NCI-H1694 (cell line): ENCODE measurements at places on chromosomes 5 and 9.

DNA sequence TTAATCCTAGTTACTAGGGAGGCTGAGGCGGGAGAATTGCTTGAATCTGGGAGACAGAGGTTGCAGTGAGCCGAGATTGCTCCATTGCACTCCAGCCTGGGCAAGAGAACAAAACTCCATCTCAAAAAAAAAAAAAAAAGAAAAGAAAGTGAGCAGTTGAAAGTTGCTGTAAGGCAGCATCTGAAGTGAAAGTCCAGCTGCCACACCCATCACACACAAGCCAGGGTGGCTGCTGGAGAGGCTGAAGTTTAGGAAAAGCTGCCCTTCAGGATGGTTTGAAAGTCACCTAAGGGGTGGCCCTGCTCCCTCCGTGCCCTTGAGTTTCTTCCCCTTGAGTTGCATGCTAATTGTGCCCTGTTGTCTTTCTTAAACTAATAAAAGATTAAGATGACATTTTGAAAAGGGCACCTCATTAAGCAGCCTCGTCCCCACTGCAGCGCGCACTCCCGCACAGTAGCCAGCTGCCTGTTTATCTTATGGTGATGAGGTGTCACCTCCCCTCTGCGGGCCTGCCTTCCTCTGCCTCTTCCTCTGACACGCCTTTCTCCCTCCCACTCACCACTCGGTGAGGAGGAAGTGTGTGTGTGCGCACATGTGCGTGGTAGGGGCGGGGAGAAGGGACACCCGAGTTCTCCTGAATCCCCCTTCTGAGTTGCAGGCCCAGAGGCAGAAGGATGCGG lies 104.2 kb upstream of the PANK3 start:
- DNase-seq: no peak

GRCh38 chr5:180331647-180331950 lies 21.5 kb downstream of the GFPT2 start:
- no peak for DNase-seq

- DNase-seq: no peak
Measured at GRCh38 chr9:131319486-131319885, 30.0 kb downstream of the PLPP7 start.

- no peak for DNase-seq
Measured at GRCh38 chr5:124574521-124575436, 171.7 kb downstream of the ZNF608 start.

- no peak for DNase-seq
Measured at GRCh38 chr9:71652480-71652879, 115.8 kb downstream of the CEMIP2 start.

GRCh38 chr9:108643731-108644510 lies 211.9 kb downstream of the ACTL7B start:
- no peak for DNase-seq

DNA sequence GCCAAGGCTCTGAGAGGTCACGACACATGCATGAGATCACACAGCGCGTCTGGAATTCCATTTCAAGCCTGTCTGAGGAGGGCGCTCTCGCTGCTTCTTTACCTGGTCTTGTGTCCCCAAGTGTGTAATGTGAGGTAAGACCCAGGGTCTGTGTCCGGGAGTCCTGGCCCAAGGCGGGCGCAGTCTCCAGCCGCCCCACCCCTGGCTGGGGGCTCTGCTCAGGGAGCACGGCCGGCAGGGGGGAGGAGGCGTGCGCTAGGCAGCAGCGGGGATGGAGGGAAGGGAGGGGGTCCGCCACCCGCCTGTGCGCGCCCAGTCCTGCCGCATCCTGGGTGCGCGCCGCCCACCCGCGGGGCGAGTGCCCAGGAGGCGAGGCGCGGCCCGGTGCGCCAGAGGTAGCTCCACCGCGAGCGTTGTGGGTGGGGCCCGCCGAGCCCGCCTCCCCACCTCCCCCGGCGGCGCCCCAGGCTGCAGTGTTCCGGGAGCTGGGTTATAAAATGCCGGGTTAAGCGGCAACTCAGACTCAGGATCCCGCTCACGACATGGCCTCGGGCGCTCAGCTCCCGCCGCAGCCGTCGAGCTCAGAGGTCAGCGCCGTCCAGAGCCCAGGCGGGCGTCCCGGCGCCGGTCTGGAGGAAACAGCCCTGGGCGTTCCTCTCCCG lies at the start of gene CCNI2:
Gene CCNI2 (plus strand): TSS at position 473 of the 662 bp plus-strand sequence. CDS start 70 bp downstream, at position 543.
- no peak for DNase-seq

DNA sequence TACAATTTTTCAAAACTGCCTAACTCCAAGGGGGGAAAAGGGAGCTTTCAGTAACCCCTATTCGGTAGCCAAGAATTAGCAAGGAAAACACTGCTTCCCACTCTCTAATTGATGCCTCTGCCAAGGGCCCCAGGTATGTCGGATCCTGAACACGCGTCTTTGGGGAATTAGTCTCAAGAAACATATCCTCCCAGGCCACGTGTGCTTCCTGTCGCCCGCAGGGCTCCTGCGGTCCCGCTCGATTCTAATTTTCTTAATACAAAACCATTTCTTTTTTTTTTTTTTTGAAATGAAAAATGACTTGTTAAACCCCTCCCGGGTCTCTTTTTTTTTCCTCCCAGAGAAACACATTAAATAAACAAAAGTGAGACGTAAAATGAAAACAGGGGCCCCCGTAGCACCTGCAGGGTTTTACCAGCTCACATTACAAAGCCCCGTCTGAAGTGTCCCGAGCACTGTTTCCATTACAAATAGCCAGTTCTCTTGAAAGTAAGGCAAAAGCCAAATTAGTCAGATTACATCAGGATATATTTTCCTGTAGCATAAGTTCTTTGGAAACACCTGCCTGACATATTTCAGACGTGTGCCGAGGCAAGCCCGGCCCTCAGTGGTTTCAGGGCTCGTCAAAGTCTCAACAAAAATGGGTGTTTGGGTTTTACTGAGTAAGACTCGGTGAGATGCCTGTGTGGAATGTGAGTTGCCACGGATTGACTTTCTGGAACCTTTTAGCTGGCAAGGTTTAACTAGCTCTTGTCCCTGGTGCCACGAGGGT lies 21.5 kb downstream of the SMIM23 start:
- DNase-seq: no peak

DNA sequence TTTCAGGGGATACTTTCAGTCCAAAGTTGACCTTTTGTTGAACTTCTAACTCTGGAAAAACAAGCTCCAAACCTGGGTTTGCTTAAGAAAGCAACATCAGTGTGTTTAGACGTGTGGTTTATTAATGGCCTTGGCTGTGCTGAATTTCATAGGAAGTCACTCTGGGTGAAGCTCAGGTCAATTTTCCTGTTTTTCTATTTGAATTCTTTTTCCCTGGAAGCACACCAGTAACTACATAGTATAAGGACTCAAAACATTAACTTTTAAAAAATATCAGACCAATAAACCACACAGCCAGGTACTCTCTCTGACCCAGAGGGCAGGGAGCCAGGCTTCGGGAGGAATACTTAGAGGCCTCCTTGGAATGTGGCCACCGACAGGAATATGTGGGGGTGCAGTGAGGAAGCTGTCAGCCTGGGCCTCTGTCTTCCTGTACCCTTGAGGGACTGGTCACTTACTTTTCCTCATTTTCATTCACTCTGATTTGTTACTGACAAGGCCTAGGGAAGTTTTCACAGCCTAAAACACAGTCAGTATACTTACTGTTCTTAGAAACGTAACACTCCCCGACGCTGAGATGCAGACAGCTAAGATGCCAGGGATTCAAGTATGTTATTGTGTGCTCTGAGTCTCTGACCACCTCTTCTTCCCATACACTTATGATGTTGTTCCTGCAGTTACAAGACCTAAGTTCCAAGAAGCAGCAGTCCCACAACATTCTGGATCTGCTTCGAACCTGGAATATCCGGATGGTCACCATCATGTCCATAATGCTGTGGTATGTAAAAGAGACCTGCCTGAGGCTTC lies 18.9 kb downstream of the SLC22A5 start:
- DNase-seq: no peak

- no peak for DNase-seq
Measured at GRCh38 chr5:68033961-68034571, 181.5 kb upstream of the PIK3R1 start.

DNA sequence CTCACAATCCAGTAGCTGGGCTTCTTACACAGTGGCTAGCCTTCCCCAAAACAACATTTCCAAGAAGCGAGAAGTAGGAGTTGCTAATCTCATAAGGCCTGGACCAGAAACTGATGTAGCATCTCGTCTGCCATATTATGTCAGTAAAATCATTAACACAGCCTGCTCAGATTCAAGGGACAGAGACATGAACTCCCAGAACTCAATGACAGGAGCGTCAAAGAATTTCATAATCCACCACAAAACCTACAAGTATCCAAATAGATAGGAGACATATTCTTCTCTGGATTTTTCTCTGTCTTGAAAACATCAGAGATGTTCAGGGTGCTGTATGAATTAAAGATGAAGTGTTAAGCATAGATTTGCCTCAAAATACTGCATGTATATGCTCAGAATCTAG lies 457.6 kb upstream of the ACTBL2 start:
- DNase-seq: no peak

- no peak for DNase-seq
Measured at GRCh38 chr5:40827188-40827977, 7.6 kb downstream of the RPL37 start.

DNA sequence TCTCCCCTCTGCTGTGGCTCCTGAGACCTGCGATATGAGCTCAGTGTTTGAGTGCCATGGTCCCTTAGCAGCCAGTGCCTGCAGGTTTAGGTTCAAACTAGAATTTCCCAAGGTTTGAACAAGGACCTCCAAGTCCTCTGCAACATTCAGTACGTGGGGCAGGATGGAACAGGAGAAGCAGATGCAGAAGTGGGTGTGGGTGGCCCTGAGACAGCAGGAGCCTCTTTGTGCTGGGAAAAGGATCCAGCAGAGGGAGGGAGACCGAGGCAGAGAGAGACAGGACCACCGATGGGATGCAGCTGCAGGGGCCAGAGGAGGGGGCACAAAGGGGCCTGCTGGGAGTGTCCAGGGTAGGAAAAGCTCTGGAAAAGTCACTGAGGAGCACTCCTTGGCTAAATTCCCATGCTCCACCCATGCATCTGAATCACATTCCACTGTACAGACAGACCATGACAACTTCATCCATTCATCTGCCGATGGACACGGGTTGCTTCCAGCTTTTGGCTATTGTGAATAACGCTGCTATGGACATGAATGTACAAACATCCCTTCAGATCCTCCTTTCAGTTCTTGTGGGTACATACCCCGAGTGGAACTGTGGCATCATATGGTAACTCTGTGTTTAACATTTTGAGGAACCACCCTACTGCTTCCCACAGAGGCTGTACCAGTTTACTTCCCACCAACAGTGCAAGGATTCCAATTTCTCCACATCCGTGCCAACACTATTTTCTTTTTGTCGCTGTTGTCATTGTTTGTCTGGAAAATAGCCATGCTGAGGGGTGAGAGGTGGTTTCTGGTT lies 26.7 kb upstream of the SUSD3 start:
- DNase-seq: no peak

- no peak for DNase-seq
Measured at GRCh38 chr5:82918311-82919031, 158.7 kb downstream of the TMEM167A start.

GRCh38 chr9:25225938-25226760 lies 452.1 kb downstream of the TUSC1 start:
- DNase-seq: no peak

DNA sequence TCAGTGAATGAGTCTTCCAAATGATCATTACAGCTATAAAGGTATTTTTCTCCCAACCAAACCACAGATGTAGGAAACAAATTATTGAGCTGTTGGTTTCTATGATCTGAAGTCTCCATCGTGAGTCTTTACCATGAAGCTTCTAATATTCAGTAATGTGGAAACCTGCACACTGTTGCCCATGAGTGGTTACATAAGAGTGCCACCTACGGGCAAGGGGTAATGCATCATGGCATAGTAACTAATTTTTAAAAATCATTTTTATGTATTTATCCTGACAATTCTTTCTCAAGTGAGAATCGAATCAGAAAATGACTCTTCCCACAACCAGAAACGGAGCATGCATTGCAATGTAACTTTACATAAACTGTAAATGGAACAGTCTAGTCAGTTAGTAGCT lies 282.5 kb upstream of the SMARCA2 start:
- no peak for DNase-seq

- no peak for DNase-seq
Measured at GRCh38 chr5:108743319-108743718, 4.4 kb upstream of the FER start.

GRCh38 chr9:89528540-89528939 lies 30.6 kb upstream of the SEMA4D start:
- DNase-seq: no peak

- no peak for DNase-seq
Measured at GRCh38 chr5:107319901-107320300, 350.8 kb downstream of the EFNA5 start.

DNA sequence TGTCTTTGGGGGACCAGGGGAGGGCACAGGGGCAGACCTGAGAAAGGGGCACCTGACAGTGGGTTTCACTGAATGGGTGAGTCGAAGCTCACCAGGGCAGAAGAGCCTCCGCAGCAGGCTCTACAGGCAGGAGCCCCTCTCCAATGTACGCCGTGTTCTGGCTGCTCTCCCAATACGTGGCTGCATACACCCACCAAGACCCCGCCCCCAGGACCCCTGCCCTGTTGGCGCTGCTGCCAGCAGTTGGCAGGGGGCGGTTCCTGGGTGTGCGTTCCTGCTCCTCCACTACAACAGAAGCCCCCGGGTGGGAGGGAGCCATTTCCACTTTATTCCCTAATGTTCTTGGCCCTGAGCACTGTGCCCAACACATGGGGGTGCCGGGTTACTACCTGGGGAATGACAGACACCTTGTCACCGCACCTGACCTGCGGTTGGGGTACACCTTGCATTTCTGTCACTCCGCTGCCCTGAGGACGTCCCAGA lies 30.3 kb downstream of the SARDH start:
- peak; percentile 83 for DNase-seq

DNA sequence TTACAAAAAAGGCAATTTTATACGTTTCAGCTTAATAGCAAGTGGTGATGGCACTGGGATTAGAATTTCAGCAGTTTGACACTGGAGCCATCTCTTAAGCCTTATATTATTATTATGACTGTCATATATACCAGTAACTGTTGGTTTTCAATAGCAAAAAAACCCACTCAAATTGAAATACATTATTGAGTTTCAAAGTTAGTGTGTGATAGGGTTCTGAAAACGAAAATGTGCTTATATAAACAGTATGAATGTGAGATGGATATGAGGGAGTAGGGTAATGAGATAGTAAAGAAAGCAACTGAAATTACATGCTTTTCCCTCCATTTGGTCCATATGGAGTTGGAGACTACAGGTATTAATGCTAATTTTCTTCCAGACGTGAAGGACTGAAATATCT lies 68.6 kb upstream of the ACTBL2 start:
- no peak for DNase-seq

DNA sequence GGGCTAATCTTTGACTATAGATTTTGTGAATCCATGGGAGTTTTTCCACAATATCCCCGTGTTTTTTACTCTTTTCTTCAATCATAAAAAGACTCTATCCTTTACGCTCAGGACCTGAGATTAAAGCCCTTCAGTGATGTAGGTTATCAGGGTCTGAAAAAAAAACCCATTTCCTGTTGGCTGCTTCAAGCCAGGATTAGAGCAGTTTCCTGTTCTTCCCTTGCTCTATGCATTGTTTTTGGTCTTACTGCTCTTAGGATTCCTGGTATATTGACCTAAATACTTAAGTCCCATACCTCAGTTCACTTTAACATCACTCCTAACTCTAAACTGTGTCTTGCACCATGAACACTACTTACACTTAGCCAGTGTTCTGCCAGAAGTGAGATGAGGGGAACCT lies 319.3 kb upstream of the CHD1 start:
- DNase-seq: no peak

- no peak for DNase-seq
Measured at GRCh38 chr9:16398691-16399090, 471.8 kb downstream of the BNC2 start.

- no peak for DNase-seq
Measured at GRCh38 chr5:154627698-154628678, 127.2 kb upstream of the LARP1 start.
